ENCODE measurements at places on chromosomes 7 and 10. TPM values are rescaled to one million over a fixed set of nuclear protein-coding genes. Genes with fewer than 3 reads are reported as not detected.

DNA sequence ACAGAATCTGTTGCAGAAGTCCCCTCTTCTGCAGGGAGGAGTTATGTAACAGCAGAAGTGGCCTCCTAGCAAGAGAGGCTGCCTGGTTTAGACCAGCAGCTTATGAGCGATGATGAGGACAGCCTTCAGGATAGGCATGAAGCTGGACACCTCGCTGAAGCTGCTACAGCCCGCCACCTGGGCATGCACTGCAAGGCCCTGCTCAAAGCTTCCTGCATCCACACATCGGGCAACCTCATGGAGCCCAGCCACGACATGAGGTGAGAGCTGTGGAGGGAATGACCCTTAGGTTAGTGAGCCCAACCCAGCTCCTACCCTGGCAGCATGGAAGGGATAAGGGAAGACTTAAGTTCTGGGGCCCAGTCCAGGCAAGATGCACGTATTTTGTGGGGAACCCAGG, 24.7 kb downstream of the WNT8B start:
- H3K4me1 ChIP-seq: peaks cover 20% of the 10 kb centered on the region
- no peak overlapping the region for H3K27ac ChIP-seq
- H3K36me3 ChIP-seq: no peaks in the 10 kb centered on the region
- H3K4me3 ChIP-seq: no peak overlapping the region
- no peak for DNase-seq
- peaks cover 97% of the 10 kb centered on the region for H3K27me3 ChIP-seq

- DNase-seq: no peak
- H3K4me1 ChIP-seq: no peaks in the 10 kb centered on the region
- H3K4me3 ChIP-seq: no peak overlapping the region
Observed at GRCh38 chr7:19001854-19002253, 115.6 kb downstream of the TWIST1 start.

GRCh38 chr7:66146701-66147100, 32.1 kb downstream of the CRCP start:
- H3K4me3 ChIP-seq: no peak overlapping the region
- H3K4me1 ChIP-seq: no peaks in the 10 kb centered on the region

DNA sequence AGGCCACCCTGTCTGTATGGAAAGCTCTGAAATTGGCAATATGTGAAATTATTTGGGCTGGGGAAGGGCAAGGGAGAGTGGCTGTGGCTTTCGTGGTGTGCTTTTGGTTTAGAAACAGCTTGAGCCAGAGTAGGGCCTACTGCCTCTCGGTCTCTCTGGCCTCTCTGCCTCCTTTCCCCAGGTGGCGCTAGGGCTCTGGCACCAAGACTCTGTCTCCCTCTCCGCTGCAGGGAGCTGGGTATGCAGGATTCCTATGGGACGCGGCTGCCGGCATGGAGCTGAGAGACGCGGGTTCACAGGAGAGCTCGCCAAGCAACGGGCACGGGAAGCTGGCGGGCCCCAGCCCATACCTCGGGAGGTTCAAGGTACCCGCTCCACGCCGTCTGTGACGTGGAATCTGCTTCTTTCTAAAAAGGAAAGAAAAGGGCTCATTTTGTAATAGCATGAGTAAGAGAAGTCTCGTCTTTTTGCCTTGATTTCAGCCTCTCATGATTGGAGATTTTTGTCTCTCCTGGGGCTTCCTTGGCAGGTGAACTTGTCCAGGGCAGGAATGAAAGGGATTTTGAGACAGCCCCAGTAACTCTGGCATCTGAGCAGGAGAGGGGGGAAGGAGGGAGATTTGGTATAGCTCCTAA, 105.1 kb upstream of the ANLN start:
- no peaks in the 10 kb centered on the region for H3K27me3 ChIP-seq
- DNase-seq: peak; percentile 87
- peaks cover 20% of the 10 kb centered on the region for H3K4me1 ChIP-seq
- no peak overlapping the region for H3K27ac ChIP-seq

- no peak overlapping the region for H3K4me3 ChIP-seq
- H3K36me3 ChIP-seq: no peaks in the 10 kb centered on the region
- no peaks in the 10 kb centered on the region for H3K27me3 ChIP-seq
- DNase-seq: no peak
Observed at GRCh38 chr10:3090388-3090787, 23.0 kb downstream of the PFKP start.

DNA sequence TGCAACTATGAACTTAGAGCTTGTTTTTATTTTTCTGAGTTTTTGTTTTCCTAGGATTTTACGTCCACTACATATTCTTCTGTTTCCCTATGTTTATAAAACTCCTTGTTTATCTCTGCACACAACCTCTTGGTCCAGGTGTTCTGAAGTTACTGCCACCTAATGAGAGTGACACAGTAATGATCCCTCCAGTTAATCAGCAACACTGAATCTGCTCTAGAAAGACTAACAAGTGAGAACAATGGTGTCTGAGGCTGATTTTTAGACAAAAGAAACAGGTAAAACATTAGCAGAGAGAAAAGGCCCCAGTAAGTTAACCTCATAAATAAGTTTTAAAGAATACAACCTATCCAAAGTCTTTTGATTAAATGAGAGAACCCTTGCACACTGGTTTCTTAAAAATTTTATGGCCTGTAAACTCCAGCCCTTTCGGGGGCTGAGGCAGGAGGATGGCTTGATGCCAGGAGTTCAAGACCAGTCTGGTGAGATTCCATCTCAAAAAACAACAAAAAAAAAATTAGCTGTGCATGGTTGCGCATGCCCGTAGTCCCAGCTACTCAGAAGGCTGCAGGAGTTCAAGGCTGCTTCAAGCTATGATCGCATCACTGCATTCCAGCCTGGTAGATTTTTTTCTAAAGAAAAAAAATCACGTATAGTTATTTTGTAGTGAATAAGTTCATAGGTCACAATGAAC, 397.6 kb downstream of the MAGI2 start:
- H3K27me3 ChIP-seq: no peaks in the 10 kb centered on the region
- H3K36me3 ChIP-seq: no peaks in the 10 kb centered on the region
- H3K27ac ChIP-seq: no peak overlapping the region
- H3K4me1 ChIP-seq: peaks cover under 1% of the 10 kb centered on the region
- H3K4me3 ChIP-seq: no peak overlapping the region

DNA sequence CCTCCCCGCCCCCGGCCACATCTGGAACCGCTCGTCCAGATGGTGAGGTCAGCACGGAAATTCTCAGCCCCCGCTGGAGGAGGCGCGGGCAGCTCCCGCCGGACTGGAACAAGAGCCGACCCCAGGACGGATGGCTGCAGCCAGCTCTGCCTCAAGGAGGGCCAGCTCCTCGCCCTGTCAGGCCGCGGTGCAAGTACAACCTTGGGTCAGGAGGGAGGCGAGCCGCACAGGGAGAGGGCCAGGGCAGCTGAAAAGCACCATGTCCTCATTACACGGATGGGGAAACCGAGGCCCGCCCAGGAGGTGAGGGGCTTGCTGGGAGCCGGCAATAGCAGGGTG, 3.8 kb upstream of the GRIFIN start:
- H3K27me3 ChIP-seq: no peaks in the 10 kb centered on the region
- H3K4me1 ChIP-seq: no peaks in the 10 kb centered on the region
- no peak overlapping the region for H3K27ac ChIP-seq
- no peaks in the 10 kb centered on the region for H3K36me3 ChIP-seq
- DNase-seq: peak; percentile 44
- H3K4me3 ChIP-seq: no peak overlapping the region

- H3K4me1 ChIP-seq: peaks cover 3% of the 10 kb centered on the region
- no peaks in the 10 kb centered on the region for H3K36me3 ChIP-seq
- no peak overlapping the region for H3K4me3 ChIP-seq
- DNase-seq: no peak
- H3K27me3 ChIP-seq: no peaks in the 10 kb centered on the region
- no peak overlapping the region for H3K27ac ChIP-seq
Observed at GRCh38 chr7:491292-491957, 28.2 kb downstream of the PDGFA start.

The TAS2R4 gene
- 2.3 TPM for total RNA-seq

The PNLIPRP2 gene
- 0.79 TPM for total RNA-seq

The PDZD7 gene
- 0.79 TPM for total RNA-seq

The SYPL1 gene
- total RNA-seq: 74.8 TPM

The MMRN2 gene
- 1.3 TPM for total RNA-seq

The AGAP5 gene
- 10.1 TPM for total RNA-seq

The GBX1 gene
- not detected for total RNA-seq

The SFTPA1 gene
- total RNA-seq: not detected

The COBL gene
- 27.5 TPM for total RNA-seq

The PRPS1L1 gene
- total RNA-seq: not detected

Measured in endodermal cell (in vitro differentiated cells).